CD8-positive, alpha-beta memory T cell (primary cell): ENCODE measurements at places on chromosomes 2 and 18. TPM values are rescaled to one million over a fixed set of nuclear protein-coding genes. Genes with fewer than 3 reads are reported as not detected.
A peak's percentile ranks its signal among the peaks of the same experiment; 100 is the strongest.

Gene RNU2-63P
- polyA plus RNA-seq: not detected

Gene EGR4
- not detected for polyA plus RNA-seq

Gene IL36A
- not detected for polyA plus RNA-seq

DNA sequence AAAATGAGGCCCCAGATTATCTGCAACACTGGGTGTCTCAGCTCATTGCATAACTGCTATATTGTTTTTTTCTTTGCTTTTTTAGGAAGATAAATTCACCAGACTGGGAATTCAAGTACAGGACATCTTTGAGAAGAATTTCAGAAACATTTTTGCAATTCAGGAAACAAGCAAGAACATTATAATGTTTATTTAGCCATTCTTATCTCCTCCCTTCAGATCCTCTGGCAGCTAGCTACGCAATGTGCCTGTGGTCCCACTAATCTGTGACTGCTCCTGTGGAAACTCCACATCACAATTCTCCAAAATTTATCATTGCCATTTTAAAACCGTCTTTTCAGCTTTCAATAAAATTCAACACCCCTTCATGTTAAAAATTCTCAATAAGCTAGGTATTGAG is 126.8 kb downstream of the SP100 start:
- DNase-seq: no peak
- no peaks in the 10 kb centered on the region for H3K27me3 ChIP-seq
- H3K27ac ChIP-seq: no peak overlapping the region
- H3K4me1 ChIP-seq: no peaks in the 10 kb centered on the region
- peaks cover 15% of the 10 kb centered on the region for H3K36me3 ChIP-seq
- no peak overlapping the region for H3K4me3 ChIP-seq

GRCh38 chr2:223740679-223741078 is 96.7 kb downstream of the AP1S3 start:
- H3K27me3 ChIP-seq: no peaks in the 10 kb centered on the region
- no peaks in the 10 kb centered on the region for H3K4me1 ChIP-seq
- no peak for DNase-seq
- no peaks in the 10 kb centered on the region for H3K36me3 ChIP-seq

DNA sequence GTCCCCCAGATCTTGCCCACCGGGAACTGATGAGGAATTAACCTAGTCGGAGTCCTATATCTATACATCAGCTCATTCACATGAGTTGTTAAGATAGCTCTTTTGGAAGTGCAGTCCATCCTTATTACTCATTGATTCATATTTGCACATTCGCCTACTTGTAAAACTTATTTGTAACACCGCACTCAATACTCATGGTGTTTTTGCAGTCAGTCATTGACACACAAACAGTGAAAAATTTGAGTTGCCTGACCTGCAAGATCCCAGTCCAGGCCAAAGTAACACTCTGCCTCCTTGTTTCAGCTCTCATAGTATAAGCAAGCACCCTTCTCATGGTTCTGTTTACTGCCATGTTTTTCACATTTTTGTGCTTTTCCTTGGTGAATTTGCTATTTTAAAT is 180.6 kb downstream of the CTIF start:
- no peaks in the 10 kb centered on the region for H3K4me1 ChIP-seq
- DNase-seq: no peak
- H3K27me3 ChIP-seq: no peaks in the 10 kb centered on the region
- no peak overlapping the region for H3K4me3 ChIP-seq

DNA sequence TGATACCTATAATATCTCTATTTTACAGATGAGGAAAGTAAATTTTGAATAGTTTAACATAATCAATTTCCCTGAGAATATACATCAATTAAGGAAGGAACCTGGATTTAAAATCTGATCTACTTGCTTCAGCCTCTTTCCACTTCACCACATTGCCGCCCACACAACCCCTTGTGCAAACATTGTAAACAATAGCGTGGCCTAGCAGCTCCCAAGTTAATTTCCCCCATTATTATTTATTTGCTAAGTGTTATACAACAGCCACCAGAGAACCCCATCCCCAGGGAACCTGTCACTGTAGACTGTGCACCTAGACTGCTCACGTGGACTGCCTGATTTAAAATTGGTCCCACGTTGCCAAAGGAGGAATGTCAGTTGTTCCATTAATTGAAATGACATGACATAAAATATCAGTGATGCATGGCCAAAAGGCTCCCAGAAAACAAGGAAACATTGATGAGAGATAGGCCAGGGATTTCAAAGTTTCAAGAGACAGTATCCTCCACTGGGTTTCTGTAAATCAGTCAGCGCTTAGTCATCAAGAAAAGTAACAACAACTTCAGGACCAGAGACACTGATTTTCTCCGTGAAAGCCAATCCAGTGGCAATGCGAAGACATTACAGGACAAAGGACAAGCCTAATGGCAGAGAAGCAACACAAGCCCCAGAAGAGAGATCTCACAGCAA is 41.3 kb downstream of the SCG2 start:
- no peak for DNase-seq
- no peaks in the 10 kb centered on the region for H3K4me1 ChIP-seq
- H3K4me3 ChIP-seq: no peak overlapping the region
- no peaks in the 10 kb centered on the region for H3K27me3 ChIP-seq
- H3K36me3 ChIP-seq: no peaks in the 10 kb centered on the region

- H3K27me3 ChIP-seq: no peaks in the 10 kb centered on the region
- no peaks in the 10 kb centered on the region for H3K4me1 ChIP-seq
- DNase-seq: no peak
- no peak overlapping the region for H3K4me3 ChIP-seq
- H3K36me3 ChIP-seq: no peaks in the 10 kb centered on the region
These were observed 424.0 kb downstream of the RND3 start for GRCh38 chr2:150063432-150063889.

DNA sequence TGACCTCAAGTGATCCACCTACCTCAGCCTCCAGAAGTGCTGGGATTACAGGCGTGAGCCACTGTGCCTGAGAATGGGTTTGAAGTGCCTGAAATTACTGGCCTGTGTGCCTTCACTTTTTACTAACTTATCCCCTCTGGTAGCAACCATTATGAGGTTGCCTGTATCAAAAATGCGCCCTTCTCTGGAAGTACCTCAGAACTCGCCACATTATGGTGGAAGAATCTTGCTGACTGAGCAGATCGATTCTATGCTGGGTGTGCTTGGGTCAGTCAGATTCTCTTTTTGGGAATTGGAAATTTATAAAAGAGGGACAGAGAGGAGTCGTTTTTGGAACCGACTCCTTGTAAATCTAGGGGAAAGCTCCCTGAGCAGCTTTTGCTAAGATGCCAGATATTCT is 8.2 kb downstream of the LHCGR start:
- H3K36me3 ChIP-seq: no peaks in the 10 kb centered on the region
- H3K4me1 ChIP-seq: no peaks in the 10 kb centered on the region
- H3K4me3 ChIP-seq: no peak overlapping the region

- H3K27ac ChIP-seq: no peak overlapping the region
- H3K4me3 ChIP-seq: no peak overlapping the region
- H3K36me3 ChIP-seq: no peaks in the 10 kb centered on the region
- no peaks in the 10 kb centered on the region for H3K27me3 ChIP-seq
These were observed 726.5 kb downstream of the SLC4A3 start for GRCh38 chr2:220353897-220354296.

GRCh38 chr18:29749704-29750103 is 1292.8 kb downstream of the DSC3 start:
- H3K36me3 ChIP-seq: no peaks in the 10 kb centered on the region
- H3K4me1 ChIP-seq: no peaks in the 10 kb centered on the region
- no peaks in the 10 kb centered on the region for H3K27me3 ChIP-seq

DNA sequence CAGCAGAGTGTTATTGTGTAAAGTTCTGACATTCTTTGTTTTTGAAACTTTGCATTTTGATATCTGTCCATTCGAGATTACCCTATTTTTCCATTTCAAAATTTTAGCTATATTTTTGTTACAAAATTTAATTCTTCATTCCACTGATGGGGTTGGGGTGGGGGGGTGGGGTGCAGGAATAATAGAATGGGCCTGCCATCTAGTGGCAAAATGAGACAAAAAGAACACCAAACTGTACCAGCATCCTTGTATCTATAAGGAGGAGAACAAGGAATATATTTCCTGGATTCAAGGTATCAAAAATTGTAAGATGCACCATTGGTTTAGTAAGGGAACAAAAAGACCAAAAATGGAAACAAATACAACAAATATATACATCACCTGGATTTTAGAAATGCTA is 27.9 kb upstream of the TTR start:
- no peaks in the 10 kb centered on the region for H3K4me1 ChIP-seq
- no peak for DNase-seq

DNA sequence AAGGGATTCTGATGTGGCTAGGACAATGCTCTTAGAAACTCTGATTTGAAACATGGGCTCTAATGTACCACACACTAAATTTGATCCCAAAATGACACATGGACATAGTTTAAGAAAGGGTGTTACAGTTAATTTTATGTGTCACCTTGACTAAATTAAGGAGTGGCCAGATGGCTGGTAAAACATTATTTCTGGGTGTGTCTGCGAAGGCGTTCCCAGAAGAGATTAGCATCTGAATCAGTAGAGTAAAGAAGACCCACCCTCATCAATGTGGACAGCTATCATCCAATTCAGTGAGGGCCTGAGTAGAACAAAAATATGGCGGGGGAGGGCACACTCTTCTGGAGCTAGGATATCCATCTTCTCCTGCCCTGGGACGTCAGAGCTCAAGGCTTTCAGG is 283.1 kb upstream of the CHAC2 start:
- no peaks in the 10 kb centered on the region for H3K36me3 ChIP-seq
- H3K4me3 ChIP-seq: no peak overlapping the region
- H3K27me3 ChIP-seq: no peaks in the 10 kb centered on the region
- H3K27ac ChIP-seq: no peak overlapping the region
- DNase-seq: no peak
- H3K4me1 ChIP-seq: no peaks in the 10 kb centered on the region

DNA sequence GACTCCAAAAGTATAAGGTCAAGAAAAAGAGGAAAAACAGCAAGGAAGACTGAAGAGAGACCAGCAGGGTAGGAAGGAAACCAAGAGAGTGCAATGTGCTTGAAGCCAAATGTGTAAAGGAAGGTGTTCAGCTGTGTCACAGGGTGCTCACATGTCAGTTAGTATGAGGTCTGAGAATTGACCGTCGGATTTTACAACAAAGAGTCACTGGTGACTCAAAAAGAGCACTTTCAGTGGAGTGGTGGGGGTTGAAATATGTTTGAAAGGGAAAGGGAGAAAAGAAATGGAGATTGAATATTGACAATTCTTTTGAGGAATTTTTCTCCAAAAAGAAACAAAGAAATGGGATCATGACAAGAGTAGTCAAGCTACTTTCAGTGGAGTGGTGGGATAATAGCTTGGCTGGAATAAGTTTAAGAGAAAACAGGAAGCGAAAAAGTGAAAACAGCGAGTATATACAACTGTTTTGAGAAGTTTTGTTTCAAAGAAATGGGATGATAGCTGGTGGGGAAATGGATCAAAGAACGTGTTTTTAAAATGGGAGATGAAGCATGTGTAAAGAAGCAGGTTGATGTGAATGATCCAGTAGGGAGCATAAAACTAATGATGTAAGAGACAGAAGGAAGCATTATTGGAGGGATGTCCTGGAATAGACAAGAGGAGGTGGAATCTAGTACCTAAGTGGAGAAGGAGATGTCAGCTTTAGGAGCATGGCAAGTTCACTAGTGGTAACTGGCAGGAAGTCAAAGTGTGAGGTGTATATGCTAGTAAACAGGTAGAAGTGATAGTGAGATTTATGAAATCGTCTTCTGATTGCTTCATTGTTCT is 3.6 kb upstream of the TSPYL6 start:
- no peaks in the 10 kb centered on the region for H3K36me3 ChIP-seq
- H3K4me3 ChIP-seq: no peak overlapping the region
- no peaks in the 10 kb centered on the region for H3K27me3 ChIP-seq
- DNase-seq: no peak
- no peak overlapping the region for H3K27ac ChIP-seq

DNA sequence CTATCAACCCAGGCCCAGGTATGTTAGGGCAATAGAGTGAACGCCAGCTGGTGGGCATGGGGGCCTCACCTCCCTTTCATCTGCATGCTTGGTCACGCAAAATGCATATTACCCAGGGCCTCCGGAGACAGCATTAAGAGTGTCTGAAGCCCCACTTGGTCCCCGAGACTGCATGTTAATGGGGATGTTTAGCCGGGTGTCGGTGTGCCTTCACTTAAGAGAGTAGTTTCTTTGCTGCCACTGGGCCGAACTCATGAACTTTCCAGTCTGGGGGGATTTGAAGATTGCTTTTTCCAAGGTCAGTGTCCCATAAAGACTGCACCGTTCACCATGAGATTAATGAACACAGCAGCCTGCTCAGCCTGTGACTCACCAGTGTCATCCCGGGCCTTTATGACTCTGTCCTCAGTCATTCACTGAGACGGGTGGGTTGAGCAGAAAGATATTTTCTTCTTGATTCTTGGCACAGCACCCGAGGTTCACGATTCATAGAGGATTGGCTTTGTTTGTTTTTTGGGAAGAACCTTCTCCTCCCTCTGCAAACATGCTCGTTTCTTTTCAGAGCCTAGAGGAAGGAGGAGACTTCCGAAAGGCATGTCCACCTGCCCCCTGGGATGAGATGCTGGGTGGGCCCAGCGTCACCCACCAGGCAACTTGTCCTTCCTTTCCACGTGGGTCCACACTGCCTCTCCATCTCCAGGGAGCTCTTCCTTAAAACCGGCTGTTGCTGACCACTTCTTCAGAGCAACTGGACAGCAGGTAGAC is 199.1 kb downstream of the GLI2 start:
- H3K36me3 ChIP-seq: no peaks in the 10 kb centered on the region
- no peak overlapping the region for H3K4me3 ChIP-seq
- no peaks in the 10 kb centered on the region for H3K27me3 ChIP-seq
- no peaks in the 10 kb centered on the region for H3K4me1 ChIP-seq
- H3K27ac ChIP-seq: no peak overlapping the region

DNA sequence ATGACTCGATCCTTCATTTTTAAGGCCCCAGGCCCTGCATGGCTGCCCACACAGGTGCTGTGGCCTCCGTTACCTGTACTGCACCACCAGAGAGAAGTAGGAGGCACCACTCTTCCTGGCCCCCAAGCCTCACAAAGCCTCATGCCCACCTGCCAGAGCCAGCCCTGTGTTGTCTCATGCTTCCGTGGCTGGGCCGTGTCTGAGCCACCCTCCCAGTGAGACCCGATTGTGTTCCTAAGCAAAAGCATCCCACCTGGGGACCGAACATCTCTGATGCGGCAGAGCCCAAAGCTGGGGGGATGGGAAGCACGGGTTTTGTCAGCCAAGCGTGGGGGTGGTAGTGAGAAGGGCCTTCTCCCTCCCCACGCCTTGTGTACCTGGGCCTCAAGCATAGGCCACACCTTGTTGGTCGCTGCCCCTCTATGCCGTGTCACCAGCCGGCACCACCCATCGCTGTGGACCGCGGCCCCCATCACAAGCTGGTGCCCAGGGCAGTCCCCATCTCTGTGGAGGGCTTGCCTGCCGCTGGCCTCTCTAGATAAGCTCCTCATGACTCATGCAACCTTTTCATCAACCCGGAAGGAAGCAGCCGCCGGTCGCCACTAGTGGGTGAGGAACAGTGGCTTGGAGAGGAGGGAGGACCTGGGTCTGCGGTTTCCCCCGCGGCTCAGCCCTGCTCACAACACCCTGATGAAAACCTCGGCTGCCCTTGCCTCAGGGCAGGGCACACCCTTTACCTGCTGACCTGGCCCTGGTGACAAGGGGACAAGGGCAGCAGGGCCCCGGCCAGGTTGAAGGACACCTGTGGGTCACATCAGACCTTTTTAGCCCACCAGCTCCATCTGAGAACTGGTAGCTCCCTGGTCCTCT is 2.7 kb upstream of the RNPEPL1 start:
- DNase-seq: peak; percentile 89
- no peaks in the 10 kb centered on the region for H3K27me3 ChIP-seq
- H3K27ac ChIP-seq: peak overlapping the region; percentile 91
- peaks cover 4% of the 10 kb centered on the region for H3K36me3 ChIP-seq
